ENCODE measurements at places on chromosomes 7 and 10.

DNA sequence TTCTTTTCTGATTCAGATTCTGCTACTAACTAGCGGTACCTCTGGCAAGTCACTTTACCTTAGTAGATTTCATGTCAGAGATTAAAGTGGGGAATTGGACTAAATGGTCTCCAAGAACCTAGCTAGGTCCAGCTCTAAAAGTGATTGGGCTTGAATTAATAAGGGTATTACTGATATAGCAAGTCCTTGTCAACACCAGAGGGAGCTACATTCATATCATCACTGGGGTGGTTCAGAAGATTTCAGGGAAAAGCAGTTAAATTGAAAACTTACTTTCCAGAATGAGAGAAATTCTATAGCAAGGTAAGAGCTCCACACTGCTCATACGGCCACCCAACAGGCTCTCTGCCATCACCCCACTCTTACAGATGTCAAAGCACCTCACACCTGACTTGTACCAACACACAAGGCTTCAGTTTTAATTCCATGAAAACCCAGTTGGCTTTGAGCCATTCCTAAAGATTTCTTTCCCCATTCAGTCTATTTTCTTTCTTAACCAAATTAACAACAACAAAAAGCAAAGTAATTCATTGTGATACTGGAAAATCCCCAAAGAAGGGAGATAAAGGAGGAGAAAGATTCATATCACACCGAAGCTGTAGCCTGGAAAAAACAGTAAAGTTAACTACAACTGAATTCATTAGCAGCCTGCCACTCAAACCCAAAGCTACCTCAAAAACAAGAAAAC is 38.0 kb upstream of the SPOCK2 start:
- DNase-seq, result peak; percentile 70

GRCh38 chr7:100017300-100017699 is 1.9 kb downstream of the ZKSCAN1 start:
- DNase-seq, result no peak

DNA sequence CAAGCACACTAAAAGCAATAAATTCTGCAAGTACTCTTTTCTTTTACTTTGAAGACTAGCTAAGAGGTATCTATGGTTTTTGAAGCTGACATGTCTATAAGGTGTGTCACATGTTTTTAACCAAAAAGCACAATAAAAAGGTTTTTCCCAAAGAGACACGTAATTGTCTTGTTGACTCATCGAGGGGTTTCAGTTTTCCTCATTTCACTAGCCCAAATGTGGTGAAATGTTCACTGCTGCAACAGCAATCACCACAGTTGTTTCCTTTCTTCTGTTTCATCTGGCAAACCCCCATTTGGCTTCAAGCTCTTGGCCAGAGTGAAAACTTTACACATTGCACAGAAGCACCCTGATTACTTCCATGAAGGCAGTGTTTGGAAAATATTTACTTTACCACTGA is 3.8 kb upstream of the HOXA4 start:
- no peak for DNase-seq

DNA sequence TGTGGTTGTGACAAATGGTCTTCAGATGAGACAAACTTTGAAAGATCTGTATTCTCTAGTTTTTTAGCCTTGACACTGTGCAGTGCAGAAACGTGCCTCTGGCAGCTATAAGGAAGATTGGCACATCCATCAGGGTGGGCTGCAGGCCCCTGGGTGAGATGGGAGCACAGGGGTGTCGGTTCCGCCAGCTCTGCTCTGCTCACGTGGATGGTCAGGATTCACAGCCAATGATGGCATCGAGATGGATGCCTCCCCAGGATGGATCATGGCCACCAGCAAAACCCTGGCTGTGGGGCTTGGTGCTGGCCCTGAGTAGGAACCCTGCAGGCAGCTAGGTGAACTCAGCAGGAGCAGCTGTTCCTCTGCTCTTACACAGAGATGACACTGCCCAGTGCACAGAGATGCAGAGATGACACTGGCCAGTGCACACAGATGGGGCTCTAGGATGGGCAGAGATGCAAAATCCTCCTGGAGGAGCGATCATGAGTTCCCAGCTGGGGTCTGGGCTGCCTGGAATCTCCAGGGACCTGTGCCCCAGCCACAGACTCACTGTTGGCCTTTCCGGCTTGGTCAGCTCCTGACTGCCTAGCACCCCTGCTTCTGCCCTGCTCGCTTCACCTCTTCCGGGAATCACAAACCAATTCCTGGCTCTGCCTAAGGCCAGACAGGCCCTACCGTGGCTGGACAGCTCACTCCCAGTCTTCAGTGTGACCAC is 185.9 kb downstream of the TCERG1L start:
- no peak for DNase-seq

GRCh38 chr10:60456053-60456452 is 66.4 kb upstream of the ANK3 start:
- DNase-seq, result peak; percentile 77

- no peak for DNase-seq
Observed at GRCh38 chr7:131115340-131115739, 212.3 kb upstream of the MKLN1 start.

GRCh38 chr7:36216063-36216684 is 63.1 kb downstream of the EEPD1 start:
- DNase-seq, result no peak

DNA sequence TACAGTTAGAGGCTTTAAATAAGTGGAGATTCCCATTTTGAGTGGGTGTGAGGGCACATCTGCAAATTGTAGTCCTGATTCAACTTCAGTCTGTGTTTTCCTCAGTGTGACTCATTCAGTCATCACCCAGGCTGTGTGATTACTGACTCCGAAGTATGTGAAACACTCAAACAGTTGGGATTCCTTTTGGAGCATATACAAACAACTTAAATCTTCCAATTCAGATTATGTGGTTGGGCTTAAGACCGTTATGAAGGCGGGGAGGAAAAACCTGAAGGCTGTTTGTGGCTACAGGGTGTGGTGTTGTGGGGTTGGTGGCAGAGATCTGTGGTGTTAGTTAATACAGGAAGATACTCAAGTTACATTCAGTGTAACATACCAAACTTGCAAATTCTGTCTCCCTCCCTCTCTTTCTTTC is 259.7 kb upstream of the FERD3L start:
- peak; percentile 51 for DNase-seq

- DNase-seq, result no peak
Observed at GRCh38 chr10:105956550-105956949, 1208.0 kb downstream of the SORCS1 start.

GRCh38 chr10:93267521-93267920 is 193.8 kb downstream of the CYP26A1 start:
- no peak for DNase-seq

GRCh38 chr10:87670586-87670985 is 10.9 kb downstream of the PAPSS2 start:
- no peak for DNase-seq

DNA sequence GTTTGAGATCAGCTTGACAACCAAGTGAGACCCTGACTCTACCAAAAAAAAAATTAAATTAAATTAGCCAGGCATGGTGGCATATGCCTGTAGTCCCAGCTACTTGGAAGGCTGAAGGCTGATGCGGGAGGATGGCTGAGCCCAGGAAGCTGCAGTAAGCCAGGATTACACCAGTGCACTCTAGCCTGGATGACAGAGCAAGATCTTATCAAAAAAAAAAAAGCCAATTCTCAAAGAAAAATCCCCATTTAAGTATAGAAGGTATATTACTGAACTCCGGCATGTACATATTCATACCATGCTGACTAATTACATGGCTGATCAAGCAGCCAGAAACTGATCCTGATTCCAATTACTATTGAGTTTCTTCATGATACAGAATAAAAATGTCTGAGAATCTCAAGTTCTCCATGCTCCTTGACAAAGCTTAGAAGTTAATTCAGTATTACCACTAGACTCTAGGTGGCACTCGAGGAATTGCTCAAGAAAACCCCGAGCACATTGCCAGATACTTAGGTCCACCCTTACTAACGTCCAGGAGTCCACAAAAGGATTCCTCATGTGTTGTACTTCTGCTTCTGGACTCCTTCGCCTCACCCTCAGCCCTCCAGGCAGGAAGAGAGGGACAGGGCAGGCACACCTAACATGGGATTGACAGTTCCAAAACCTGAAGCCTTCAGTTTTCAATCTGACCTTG is 148.9 kb downstream of the PARD3 start:
- DNase-seq, result peak; percentile 65

DNA sequence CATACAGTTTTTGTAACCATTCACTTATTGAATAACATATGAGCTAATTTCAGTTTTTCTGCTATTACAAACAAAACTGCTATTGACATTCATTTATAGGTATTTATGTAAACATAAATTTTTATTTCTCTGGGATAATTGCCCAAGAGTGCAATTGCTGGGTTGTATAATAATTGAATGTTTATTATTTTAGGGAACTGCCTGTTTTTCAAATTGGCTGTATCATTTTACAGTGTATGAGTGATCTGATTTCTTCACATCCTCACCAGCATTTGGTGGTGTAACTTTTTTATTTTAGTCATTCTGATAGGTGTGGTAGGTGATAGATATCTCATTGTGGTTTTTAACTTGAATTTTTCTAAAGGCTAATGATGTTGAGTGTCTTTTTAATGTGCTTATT is 26.4 kb downstream of the KIF11 start:
- no peak for DNase-seq

GRCh38 chr7:3283130-3283704 is 17.8 kb upstream of the SDK1 start:
- DNase-seq, result peak; percentile 60

- no peak for DNase-seq
Observed at GRCh38 chr10:71234970-71235685, 22.8 kb downstream of the UNC5B start.

GRCh38 chr7:126750207-126750911 is 502.4 kb downstream of the GRM8 start:
- DNase-seq, result no peak

DNA sequence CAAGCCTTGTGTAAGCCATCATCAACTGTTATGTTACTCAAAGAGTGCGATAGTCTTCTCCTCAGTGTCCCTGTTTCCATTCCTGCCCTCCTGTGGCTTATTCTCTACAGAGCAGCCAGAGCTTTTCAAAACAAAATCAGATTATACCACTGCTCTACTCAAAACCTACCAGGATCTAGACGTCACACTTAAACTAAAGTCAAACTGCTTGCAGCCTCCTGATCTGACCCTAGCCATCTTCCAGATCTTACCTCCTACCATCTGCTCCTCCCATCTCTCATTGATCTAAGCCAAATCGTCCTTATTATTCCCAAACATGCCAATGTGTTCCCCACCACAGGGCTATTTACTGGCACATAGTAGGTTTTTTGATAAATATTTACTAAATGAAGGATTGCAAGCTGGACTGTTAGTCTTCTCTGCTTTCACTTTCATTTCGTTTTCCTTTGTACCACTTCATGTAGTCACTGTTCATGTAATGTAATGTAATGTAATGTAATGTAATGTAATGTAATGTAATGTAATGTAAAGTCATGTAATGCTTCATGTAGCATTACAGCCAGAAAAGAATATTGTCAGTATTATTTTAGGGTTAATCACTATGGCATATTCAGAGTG is 116.1 kb downstream of the GPR37 start:
- DNase-seq, result no peak
